ENCODE measurements at places on chromosomes 3 and 15.

DNA sequence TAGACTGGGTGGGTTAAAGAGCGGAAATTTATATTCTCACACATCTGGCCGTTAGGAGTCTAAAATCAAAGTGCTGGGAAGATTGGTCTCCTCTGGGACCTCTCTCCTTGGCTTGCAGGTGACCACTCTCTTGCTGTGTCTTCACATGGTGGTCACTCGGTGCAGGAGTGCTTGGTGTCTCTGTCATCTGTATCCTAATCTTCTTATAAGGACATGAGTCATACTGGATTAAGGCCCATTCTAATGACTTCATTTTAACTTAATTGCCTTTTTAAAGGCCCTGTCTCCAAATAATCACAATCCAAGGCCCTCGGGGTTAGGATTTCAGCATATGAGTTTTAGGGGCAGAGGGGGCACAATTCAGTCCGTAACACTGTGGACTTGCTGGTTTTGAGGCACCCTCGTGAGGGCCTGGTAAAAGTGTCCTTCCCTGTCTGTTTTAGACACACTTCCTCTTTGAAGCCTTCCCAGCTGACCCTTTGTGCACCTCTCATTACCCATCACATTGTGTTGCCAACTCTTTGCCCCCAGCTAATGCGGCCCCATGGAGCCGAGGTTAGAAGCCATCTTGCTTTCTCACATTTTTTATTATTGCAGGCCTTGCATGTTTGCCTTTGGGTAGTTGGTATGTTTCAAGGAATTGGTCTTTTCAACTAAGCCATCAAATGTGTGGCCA, 3.2 kb downstream of the XYLB start:
- no peak for DNase-seq

DNA sequence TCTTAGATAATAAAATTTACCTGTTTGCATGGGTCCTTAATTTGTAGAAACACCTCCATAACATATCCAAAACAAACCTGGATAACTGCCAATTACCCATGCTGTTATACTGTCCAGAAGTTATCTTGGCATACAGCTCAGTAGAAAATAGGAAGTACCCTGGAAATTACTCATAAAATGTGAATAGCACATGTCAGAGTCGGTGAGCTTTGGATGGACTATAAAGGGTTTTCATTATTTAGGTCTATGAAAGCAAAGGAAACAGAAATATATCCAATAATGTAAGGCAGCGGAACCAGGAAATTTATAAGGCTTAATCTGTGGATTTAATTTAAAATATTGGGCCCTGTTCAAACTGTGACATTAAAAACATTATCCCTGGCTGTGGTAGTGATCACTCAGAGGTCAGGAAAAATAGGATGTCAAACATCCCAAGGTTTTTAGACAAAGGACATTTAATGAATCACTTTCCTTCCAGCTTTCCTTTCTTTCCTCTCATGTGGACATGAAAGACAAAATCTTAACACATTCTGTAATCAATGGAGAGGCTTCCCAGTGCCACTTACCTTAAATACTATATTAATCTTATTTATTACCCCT, 459.0 kb upstream of the DPH6 start:
- DNase-seq: no peak

DNA sequence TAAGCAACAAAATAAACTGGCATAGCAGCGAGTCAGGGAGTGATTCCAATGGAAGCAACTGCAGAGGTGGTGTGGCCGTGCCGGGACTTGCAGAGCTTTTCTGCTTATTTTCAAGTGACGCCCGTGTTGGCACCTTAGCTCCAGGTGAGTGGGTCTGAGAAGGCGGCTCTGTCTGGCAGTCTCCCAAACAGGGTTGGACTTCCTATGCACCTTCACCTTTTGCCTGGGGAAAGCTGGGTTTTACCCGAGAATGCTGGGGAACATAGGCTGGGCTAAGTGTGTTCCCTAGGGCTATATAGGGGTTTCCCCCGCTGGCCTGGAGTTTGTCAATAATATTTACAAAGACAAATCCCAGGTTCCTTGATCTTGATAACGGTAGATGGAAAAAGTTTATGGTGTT, 179.9 kb upstream of the TBL1XR1 start:
- DNase-seq: no peak

DNA sequence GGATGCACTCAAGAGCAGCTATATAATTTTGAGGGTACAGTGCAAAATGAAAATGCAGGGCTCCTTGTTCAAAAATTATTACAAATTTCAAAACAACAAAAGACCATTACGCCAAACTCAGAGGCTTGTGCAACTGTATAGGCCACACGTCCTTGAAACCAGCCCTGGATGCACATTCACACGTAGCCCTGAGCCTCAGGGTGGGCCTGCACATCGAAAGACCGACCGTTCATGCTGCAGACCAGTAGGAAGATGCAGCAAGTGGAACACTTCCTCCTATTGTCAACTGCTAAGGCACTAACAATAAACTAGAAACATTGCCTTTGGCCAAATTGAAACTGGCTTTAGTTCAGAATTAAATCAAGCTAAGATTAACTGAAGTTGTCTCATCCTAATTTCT, 174.7 kb downstream of the SHOX2 start:
- DNase-seq: no peak

DNA sequence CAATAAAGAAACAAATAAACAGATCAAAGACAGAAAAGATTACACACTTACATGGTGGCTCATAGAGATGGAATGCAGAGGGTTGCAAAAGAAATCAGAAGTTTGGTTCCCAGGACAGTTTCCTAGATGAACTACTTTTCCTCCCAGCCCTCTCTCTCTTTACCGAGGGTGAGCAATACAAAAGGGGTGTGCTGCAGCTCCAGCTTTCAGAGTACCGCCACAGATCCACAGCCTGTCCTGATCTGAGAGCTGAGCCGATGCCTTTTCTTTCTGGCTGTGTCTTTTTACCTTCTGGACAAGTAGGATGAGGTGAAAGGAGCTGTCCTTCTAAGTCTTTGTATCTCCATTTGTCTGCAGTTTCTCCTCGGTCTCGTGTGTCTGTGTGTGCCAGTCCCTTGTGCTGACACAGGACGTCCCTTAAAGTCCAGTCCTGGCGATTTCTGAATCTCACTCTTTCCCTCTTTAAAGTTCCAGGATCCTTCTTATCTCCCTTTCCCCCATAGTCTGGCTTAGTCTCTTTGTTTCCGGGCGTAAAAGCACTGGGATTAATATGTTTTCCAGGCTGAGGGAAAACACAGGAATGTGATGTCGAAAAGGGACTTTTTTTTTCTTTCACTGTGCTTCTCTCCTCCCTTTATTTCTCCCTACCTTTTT, 540 bp downstream of the CCDC80 start:
- DNase-seq: peak; percentile 41

DNA sequence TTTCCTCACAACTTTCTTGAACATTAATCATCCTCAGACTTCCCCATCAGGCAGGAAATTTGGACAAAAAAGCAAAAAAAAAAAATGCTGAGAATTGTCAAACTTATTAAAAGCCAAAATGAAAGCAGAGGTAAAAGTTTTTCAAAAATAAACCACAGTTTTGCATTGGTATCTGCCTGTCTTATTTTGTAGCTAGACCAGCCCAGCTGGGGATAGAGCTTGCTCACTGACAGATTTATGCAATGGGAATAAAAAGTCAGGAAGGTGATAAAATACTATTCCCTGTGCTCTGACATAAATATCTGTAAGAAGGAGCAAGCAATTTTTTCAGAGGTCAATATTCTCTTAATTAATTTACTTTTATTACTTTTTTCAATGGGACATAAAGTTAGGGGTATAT, 1006.7 kb upstream of the ALCAM start:
- DNase-seq: peak; percentile 24

GRCh38 chr3:177498037-177498857, 301.0 kb upstream of the TBL1XR1 start:
- DNase-seq: peak; percentile 70

GRCh38 chr15:70632079-70632478, 131.3 kb downstream of the UACA start:
- no peak for DNase-seq

DNA sequence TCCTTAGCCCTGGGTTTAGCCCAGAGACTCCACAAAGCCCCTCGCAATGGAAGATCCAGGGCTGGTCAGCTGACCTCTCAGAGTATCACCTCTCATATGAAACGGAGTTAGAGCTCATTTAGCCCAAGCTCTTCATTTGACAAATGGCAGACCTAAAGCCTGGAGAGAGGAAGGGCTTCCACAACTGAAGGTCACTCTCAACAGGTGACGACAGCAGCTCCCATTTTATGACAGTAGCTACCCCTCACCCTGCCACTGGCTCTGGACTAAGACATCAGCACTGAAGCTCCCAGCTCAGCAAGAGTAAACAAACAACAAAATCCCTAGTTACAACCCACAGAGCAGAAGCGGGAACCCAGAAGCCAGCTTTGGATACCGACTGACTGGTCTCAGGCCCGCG, 33.7 kb downstream of the TLE3 start:
- no peak for DNase-seq

DNA sequence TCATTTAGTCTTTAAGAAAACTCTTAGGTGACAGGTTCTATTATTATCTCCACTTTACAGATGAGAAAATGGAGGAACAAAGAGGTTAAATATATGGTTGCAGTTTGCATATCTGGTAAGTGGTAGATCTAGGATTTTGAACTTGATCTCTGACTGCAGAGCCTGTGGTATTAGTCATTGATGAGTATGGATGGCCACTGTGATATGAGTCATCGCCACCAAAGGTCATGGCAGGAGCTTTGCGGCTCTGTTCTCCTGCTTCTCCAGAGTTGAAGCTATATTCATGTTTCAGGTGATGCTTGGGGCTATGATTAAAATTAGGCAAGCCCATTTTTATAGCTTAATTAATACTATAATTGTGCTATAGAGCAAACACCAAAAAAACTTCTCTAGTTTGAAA, 306.2 kb upstream of the DPPA4 start:
- DNase-seq: peak; percentile 67

DNA sequence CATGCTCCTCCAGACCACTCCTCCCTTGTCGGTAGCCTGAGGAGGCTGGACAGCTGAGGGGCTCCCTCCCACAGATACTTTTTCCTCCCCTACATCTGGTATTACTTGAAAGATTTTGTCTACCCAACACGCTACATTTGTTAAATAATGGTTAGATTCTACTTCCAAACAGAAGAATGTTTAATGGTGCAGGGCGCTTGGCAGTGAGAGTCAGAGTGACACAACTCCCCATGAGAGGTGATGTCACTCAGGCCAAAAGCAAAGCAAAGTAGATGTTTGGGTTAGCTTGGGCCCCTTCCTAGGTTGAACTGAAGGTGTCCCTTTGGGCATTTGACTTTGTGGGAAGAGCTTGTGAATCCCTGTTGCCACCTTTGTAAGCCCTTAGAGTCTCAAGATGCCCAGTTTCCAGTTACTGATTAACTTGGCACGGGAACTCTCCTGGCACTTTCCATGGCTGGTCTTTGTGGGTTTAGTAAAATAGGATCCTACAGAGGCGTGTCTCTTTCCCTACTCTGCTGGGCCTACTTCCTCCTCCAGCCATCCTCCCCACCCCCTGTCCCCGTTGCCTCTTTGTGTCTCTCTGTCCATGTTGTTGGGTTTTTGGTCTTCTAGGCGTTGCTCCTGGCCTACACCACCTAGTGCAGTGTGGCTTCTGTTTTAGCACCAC, 5.6 kb downstream of the LIMD1 start:
- DNase-seq: peak; percentile 20

GRCh38 chr3:72449551-72449950, 398.7 kb downstream of the SHQ1 start:
- DNase-seq: no peak

GRCh38 chr3:50445919-50446318, 57.5 kb downstream of the CACNA2D2 start:
- no peak for DNase-seq

GRCh38 chr15:94305133-94305532, 73.8 kb downstream of the MCTP2 start:
- no peak for DNase-seq

DNA sequence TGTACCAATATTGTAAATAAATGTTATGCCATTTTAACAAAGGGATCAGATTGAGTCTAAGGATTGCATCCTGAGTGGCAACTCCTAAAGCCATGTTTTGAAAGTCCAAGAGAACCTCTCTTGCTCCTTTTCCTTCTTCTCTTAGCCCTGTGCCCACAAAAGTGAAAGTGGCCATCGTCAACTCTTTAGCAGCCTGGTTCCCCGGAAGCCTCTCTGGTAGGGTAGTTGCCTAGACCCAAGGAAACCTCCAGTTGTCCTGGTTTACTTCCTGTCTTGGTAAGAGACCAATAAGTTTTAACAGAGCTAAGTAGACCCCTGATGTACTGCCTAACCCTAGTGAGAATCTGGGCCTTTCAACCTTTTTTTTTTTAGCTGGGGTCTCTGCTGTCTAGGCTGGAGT, 10.2 kb upstream of the ITPKA start:
- no peak for DNase-seq

GRCh38 chr3:120824613-120825012, 82.1 kb downstream of the GTF2E1 start:
- no peak for DNase-seq

- DNase-seq: no peak
These were observed 22.3 kb upstream of the ZBTB38 start for GRCh38 chr3:141346007-141346406.

GRCh38 chr3:34568766-34569165, 770.3 kb downstream of the PDCD6IP start:
- DNase-seq: no peak

GRCh38 chr15:58065445-58066041, at the start of gene ALDH1A2:
TSS of gene ALDH1A2 (minus strand) at chr15:58065711. CDS start at chr15:58065650, 61 bp downstream.
- no peak for DNase-seq

- no peak for DNase-seq
These were observed 164.3 kb downstream of the MCTP2 start for GRCh38 chr15:94395640-94396039.

DNA sequence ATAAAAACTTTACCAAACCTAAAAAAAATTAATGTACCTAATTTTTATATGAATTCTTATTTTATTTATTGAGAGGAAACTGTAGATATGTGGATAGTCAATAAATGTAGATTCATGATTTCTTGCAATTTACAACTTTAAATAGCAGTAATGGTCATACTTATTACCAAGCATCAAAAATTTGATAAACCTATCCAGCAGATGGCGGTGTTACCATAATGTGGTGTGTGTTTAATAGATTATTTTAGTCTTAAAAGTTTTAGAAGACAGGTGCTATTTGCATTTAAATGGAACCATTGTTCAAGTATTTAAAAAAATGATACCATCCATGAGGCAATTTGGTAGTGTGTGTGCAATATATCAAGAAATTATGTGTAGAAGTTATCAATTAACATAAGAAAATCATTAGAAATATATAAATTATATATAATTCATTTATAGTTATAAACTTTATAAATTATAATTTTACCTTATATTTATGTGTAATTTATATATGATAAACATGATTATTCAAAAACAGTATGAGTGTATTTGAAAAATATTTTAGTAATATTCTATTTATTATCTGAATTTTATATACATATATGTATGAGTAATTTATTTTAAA, 176.0 kb upstream of the BCHE start:
- peak; percentile 56 for DNase-seq
